ENCODE measurements at places on chromosomes 1 and 21.
A peak's percentile ranks its signal among the peaks of the same experiment; 100 is the strongest.

GRCh38 chr1:147640553-147641165 lies 29.7 kb downstream of the ACP6 start:
- DNase-seq = peak; percentile 85

- no peak for DNase-seq
Observed at GRCh38 chr21:35057428-35057827, 8.3 kb upstream of the RUNX1 start.

DNA sequence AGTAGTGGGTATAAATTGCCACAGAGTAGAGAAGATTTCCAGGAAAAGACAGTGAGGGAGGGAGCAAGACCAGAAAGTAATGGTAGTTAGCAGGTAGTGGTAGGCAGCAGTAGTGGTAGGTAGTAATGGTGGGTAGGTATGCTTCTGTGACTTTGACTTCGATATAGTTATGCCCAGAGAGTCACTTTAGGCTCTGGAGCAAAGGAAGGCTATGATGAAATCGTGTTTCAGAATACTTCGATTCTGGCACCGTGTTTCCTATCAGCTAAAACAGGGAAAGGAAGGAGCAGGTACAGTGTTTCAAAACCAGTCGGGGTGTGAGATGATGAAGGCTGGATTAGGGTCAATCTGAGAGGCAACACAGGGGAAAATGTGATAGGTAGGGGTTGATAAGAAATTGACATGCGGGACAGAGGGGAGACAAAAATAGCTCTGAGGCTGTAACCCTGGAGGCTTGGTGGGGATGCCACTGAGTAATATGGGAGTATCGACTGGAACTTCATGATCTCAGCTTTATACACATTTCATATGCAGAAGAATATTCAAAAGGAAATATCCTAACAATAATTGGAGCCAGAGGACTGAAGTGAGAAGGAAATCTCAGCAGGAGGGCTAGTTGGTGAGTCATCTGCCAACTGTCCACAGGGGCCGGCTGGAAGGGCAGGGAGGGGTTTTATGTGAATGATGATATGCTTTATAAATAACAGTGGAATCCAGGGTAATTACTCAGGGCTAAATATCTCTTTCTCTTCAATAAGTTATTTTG lies 25.2 kb upstream of the TRIM45 start:
- DNase-seq = no peak

DNA sequence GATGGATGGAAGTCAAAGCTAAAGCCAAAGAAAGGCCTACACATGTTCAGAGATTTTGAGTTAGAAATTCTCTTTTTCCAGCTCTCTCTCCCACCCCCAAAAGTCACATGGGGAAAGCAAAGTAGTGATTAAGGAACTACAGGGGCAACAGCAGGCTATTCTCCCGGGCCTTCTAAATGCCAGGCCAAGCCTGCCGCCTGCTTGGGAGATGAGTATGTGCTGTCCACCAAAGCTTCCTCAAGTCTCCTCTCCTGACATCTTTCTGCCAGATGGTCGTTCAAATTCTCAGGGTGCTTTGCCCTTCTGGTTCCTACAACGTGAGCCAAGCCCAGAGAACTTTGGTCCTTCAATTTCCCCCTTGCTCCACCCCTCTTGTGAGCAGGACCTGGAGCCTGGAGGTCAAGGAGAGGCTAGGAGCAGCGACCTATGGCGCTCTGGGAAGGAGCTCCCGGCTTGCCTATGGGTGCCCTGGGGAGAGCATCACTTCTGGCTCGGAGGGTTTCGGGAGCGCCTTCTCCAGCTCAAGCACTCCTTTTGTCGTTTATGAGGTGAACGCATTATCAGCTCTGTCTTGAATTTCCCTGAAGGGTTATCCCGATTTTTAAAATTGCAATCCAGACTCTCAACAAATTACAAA lies 4.4 kb upstream of the PRRX1 start:
- DNase-seq = no peak

GRCh38 chr1:230165536-230165935 lies 98.5 kb downstream of the GALNT2 start:
- DNase-seq = no peak

DNA sequence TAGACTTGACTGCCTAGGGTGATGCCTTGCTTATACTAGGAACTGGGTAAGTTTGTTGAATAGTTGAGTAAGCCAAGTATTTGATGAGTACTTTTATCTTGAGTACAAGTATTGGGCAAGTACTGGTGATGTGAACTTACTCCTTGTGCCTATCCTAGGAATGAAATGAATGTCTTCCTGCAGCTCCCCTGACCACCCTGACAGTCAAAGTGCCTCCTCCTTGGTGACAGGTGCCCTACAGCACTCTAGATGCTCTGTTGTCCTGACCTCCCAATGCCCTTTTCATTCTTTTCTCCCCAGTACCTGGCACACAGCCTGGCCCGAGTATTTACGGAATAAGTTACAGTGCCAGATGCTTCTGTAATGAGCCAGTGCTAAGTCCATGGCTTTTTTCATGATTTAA lies 25.5 kb downstream of the PCSK9 start:
- no peak for DNase-seq

GRCh38 chr1:89394851-89395250 lies 31.0 kb downstream of the GBP6 start:
- DNase-seq = no peak

DNA sequence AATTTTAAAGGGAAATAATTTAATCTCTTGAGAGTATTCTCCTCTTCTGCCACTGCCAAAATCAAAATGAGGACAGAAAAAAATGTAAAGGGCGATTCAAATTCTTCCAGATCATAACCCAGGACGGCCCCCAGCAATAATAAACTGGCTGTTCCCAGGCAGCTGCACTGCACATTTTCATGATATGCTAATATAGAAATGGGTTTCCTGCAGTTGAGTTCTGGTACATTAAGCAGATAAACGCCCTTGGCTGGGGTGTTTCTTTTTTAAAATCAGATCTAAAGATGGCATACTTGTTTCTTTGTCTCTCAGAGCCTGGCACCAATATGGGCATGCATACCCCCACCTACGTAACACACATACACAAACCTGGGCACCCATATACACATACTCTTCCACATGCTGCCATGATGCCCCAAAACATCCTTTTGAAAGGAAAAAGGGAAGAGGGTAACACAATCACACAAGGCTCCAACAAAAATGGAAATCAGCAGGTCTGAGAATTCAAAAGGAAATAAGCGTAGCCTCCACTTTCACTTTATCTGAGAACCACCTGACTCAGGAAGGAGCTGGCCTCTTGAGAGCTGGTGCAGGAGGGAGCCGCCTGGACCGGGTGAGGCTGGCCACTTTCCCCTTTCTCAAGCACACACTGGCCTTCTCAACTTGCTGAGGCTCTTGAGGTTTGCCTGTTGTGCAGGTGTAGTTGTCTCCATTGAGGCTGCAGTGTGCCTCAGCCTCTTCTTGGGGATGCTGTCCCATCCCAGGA lies 653.4 kb downstream of the KIF26B start:
- DNase-seq = peak; percentile 37

DNA sequence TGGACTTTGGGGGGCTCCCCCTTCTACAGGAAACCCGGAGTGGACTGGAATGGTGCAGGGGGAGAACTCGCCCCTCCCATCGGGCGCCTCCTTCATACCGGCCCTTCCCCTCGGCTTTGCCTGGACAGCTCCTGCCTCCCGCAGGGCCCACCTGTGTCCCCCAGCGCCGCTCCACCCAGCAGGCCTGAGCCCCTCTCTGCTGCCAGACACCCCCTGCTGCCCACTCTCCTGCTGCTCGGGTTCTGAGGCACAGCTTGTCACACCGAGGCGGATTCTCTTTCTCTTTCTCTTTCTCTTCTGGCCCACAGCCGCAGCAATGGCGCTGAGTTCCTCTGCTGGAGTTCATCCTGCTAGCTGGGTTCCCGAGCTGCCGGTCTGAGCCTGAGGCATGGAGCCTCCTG lies at the start of gene TNFRSF14:
Gene TNFRSF14, plus strand, starts transcription at position 95 of the 401 bp plus-strand sequence. Its CDS starts 294 bp downstream, at position 389.
- DNase-seq = peak; percentile 87

GRCh38 chr1:42950116-42950481 lies 8.6 kb downstream of the SLC2A1 start:
- no peak for DNase-seq

DNA sequence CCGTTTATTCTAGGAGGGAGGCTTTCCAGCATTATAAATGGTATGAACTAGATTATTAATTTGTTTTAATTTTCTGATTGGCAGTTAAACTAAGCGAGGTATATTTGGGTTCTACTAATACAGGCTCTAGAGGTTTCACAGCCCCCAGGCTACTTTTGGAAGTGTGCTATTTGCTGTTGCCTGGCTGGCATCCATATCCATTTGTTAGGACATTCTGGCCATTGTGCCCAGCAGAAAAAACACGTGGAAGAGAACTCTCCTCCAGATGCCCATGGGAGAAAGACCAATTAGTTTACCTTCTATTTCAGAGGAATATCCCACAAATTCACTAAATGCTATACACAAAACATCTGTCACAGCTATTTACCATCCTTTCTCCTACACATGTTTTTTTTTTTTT lies 29.3 kb downstream of the MACO1 start:
- DNase-seq = no peak

DNA sequence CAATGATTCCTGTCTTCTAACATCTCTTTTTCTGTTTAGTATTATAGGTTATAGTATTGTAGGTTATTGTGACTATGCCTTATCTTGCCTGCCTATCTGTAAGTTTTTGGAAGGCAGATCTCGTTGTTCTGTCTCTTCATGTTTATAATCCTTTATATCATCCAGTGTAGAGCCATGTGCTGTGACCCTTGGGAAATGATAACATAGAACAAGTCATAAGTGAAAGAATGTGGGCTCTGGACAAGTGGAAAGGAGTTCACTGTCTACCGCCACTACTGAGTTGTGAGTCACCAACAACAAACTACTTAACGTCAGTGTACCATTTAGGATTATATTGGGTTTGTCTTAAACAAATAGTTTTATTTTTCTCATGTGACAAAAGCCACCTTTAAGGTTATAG lies 139.3 kb downstream of the LYPLAL1 start:
- DNase-seq = no peak

- no peak for DNase-seq
Observed at GRCh38 chr1:151990856-151991198, 2.8 kb downstream of the S100A10 start.

DNA sequence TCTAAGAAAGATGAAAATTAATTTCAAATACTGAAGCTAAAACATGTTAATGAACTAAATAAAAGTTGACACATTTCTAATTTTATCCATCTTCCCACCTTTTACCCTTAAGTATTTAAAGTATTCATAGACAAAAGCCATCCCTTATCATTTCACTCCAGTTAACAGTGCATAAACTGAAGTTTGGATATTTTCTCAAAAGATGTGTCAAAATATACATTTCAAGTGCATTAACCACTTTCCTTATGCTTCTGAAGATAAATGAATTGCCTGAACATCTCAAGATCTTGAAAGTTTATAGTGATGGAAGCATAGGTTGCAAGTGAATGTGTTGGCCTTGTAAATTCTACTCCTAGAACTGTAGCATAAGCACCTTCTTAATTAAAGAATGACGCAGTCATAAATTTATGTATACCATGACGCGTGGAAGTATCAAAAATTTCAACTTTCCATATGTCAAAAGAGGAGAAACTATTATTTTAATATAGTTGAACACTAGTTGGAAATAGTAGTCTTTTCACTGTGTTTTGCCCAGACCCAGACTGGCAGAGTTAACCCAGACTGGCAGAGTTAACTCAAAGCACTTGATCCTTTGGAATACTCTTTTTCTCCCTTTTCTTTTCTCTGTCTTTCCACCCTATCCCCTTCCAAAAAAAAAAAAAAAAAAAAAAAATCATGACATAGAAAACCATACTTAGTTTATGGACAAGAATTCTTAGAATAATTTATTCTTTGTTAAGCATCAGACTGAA lies 282.6 kb upstream of the C1orf105 start:
- no peak for DNase-seq

GRCh38 chr1:22500058-22500457 lies 48.4 kb downstream of the ZBTB40 start:
- no peak for DNase-seq

DNA sequence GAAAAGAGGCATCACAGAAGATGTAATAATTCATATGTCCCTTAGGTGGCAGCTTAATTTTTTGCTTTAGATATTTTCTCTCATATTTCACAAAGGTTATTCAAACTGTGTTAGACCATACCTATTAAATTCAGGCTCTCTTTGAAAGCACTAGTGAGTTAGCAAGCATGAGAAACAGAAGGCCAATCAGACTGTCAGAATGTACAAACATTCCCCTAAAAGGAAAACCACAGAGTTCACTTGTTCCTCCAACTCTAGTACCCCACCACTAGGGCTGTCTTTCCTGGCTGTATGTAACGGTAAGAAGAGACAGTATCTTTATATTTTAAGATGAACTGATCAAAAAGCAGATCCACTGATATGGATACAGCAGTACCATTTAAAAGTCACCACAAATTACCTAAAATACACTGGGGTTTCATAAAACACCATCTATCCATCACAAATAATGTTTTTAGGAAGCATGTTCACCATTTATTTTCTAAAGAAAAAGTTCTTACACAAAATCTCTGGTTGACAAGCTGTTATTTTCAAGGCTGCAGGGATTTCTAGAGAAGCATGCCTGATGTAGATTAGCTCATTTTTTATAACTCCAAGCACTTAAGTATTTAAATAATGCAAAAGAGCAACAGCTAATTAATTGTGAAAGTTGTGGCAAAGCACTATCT lies 1.8 kb downstream of the ARPC5 start:
- peak; percentile 38 for DNase-seq

DNA sequence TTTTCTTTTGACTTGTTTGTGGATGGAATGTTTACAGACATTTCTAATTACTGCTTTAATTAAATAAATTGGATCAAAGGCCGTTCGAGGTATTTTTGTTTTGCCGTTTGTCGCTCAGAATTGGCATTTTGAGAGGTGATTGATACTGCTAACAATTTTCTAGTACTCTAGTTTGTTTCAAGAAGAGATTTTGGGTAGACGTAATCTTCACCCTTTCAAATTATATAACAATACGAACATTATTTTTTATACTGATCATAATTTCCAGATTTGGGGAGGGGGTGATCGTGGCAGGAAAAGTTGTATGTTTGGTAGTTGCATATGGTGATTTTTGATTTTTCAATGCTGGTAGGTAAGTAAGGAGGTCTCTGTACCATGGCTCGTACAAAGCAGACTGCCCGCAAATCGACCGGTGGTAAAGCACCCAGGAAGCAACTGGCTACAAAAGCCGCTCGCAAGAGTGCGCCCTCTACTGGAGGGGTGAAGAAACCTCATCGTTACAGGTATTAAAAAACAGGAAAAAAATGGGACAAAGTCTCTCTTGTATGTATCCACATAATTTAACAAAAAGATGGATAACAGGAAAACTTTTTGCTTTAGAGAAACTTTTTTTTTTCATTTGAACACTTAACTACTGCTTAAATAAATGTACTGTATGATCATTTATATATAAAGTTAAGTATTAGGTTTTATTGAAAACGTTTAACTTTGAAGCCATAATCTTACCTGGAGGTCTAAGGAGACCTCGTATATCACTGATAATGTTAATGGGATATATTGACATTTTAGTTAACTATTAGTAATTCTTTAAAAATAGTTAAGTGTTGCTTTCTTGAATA lies 1.7 kb downstream of the H3-3A start:
- DNase-seq = no peak

GRCh38 chr1:14712136-14712535 lies 113.7 kb downstream of the KAZN start:
- no peak for DNase-seq

- no peak for DNase-seq
Observed at GRCh38 chr1:66248746-66249145, 285.2 kb upstream of the SGIP1 start.

All from GM20000 (cell line).